ENCODE measurements at places on chromosomes 11 and 22.

DNA sequence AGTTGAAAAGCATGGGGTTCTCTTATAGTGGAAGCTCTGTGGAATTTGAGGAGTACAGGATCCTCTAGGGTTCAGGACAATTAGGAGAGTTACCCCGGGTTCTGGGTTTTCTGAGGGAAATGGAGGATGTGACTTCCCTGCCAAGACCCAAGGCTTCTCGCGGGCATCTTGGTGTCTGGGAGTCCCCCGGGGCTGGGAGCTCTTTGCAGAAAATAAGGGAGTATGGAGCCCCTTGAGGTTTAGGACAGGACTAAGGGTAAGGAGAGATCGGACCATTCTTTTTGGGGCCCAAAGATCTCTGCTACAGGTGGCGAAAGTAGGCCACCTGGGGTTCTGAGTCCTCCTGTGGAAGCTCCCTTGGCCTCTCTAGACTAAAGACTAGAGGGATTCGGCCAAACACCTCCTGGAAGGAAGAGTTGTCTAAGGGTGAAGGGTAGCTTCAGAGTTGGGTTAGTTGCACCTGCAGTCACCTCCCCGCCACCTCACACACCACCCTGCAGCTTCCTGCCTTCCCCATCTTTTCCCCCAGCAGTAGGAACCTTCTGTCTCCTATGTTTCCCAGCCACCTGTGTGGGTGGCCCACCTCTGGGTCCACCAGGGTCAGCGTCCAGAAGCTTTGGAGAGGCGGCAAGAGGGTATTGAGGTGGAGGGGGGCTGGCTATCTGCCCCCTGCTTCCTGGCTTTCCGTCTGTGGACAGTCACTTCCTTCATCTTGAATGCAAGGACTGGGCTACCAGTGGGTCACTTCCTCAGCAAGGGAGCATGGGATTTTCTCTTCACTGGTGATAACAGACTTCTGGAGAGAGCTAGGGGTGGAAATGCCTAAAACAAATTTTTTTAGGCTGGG is 908 bp downstream of the LIMK2 start:
- no peak for DNase-seq

- DNase-seq: no peak
These were observed 5.7 kb downstream of the FTH1 start for GRCh38 chr11:61961570-61962212.

GRCh38 chr11:121550247-121551030 is 97.7 kb upstream of the SORL1-AS1 start:
- no peak for DNase-seq

DNA sequence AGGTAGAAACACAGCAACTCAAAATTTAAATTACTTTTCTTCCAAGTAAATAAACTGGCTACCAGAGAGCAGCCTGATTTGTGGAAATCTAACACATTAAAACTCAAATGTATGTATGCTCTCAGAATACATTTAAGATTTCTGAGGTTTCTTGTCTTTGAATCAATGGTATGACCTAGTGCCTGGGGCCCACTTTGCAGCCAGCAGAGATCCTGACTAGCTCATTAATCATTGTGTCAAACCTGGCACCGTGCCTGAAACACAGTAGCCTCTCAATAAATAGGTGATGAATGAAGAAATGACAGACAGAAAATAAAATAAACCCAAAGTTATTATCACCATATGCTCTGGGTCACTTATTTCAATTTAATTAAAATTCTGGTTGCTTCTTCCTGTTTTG is 176.2 kb upstream of the FAT3 start:
- DNase-seq: no peak

- no peak for DNase-seq
These were observed 5.1 kb upstream of the KRTAP5-9 start for GRCh38 chr11:71542879-71543777.

- DNase-seq: no peak
These were observed 46.6 kb downstream of the GGTLC2 start for GRCh38 chr22:22691055-22691454.

GRCh38 chr22:37822079-37822833 is 926 bp upstream of the GALR3 start:
- DNase-seq: no peak

- DNase-seq: no peak
These were observed 2.7 kb upstream of the NEAT1 start for GRCh38 chr11:65419772-65420481.

- no peak for DNase-seq
These were observed 678.6 kb upstream of the ANO5 start for GRCh38 chr11:21514316-21514715.

DNA sequence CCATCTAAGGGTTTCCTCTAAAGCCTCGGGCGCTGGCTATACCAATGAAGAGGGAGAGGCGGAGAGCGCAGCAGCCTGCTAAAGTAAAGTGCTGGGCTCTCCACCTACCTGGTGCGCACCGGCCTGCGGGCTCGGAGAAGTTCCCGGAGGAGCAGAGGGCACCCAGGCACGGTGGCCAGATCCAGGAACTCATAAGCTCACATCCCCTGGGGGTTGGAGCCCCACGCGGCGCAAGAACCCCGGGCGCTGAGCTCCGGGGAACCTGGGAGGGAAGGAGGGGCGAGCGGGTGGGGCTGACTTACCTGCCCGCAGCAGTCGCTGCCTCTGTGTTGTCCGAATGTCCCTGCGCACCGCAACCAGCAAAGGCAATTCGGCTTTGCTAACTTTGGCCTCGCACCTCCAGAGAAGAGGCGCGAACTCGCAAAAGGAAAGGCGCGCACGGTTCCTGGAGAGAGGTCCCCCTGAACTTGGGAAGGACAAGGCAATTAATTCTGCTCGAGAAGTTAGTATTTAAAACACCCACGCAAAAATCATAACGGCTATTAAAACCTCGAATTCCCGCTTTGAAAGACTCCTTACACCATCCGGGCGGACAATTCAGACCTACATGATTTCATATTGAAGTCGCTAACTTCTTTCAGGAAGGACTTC is 127.6 kb upstream of the C11orf58 start:
- no peak for DNase-seq

DNA sequence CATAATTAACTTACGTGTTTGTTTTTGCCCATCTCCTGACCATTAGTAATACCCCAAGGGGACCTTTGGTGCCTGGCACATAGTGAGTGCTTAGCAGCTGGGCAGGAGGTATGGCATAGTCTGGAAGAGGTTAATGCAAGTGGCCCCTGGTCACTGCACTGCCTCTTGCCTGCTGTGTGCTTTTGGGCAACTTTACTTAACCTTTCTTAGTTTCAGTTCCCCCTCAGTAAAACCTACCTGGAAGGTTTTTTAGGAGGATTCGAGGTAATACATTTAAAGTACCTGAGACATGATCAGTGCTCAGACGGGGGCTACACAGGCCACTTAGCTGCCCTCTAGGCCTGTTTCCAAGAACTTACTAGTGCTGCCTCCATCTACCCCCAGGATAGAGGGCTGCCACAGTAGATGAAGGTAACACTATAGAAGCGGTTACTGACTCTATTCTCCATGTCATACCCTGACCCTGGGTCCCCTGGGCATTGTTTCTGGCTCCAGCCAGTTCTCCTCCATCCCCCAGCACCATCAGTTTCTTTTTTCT is 3.3 kb downstream of the POLD4 start:
- DNase-seq: no peak

DNA sequence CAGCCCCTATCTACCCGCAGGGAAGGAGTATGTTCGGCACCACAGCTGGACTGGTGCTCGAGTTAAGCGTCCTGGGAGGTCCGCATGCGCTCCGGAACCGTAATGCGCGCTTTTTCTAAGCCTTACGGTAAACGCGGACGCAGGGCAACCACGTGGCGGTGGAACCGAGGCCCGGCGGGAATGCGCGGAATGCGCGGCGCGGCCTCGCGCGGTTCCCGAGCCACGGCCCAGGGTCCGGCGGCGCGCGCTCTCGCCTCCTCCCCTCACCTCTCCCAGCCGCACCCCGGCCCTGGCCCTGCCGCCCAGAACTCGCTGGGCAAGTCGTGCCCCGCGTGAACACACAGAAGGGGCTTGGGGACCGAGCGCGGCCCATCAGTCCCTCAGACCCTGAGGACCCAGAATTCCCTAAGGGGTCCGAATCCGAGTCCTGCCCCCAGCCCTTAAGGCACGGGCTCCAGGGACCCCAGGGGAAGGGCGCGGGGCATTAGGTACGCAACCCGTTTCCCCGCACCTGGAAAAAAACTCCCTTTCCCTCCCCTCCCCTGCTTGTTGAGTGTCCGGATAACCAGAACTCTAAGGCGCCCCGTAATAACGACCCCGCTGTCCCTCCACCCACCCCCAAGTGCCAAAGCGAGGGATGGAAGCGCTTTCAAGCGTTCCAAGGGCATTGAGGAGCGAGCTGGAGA is 4.3 kb upstream of the CCND1 start:
- DNase-seq: no peak

DNA sequence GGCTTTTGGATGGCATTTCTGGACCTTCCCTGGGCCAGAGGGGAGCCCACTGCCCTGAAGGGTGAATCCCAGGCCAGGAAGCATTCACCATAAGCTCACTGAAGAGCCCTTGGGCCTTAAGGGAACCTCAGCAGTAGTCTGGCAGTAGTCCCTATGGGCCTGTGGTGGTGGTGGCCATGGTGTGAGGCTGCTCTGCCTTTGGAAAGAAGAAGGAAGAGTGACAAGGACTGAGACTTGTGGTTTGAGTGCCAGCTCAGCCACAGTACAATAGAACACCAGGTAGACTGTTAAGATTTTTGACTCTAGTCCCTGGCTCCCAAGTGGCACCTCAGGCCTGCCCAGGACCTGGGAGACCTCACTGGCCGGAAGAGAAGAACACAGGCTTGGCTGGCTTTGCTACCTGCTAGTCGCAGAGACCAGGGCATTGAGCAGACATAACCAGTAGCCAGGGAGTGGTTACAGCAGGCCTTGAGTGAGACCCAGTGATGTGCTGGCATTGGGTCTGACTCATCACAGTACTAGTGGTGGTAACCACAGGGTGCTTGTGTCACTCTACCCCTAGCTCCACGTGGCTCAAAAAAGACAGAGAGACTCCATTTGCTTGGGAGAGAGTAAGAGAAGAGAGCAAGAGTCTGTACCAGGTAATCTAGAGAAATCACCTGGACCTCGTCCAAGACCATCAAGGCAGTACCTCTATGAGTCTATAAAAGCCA is 259.8 kb upstream of the BLID start:
- no peak for DNase-seq

GRCh38 chr11:133552938-133553337 is 20.6 kb upstream of the OPCML start:
- DNase-seq: no peak

DNA sequence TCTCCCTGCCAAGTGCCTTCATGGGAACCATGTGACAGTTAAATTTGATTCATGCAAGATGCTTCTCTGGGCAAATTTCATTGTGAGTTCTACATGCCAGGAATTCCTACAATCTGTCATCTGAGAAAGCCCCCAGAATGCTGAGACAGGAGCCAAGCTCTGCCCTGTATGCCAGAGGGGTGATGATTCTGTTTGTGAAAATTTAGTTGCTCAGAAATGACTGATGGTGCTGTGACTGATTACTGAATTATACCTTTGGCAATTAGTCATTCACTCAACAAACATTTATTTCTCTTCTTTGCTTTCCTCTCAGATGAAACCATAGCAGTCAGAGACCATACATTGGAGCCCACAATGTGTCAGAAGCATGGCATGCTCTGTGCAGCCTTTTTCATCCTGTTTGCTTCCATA is 69.0 kb upstream of the ZBED5 start:
- no peak for DNase-seq

GRCh38 chr11:77115181-77115611 is 12.6 kb downstream of the OMP start:
- DNase-seq: no peak

GRCh38 chr22:50046481-50047245 is 11.4 kb downstream of the TTLL8 start:
- DNase-seq: no peak

DNA sequence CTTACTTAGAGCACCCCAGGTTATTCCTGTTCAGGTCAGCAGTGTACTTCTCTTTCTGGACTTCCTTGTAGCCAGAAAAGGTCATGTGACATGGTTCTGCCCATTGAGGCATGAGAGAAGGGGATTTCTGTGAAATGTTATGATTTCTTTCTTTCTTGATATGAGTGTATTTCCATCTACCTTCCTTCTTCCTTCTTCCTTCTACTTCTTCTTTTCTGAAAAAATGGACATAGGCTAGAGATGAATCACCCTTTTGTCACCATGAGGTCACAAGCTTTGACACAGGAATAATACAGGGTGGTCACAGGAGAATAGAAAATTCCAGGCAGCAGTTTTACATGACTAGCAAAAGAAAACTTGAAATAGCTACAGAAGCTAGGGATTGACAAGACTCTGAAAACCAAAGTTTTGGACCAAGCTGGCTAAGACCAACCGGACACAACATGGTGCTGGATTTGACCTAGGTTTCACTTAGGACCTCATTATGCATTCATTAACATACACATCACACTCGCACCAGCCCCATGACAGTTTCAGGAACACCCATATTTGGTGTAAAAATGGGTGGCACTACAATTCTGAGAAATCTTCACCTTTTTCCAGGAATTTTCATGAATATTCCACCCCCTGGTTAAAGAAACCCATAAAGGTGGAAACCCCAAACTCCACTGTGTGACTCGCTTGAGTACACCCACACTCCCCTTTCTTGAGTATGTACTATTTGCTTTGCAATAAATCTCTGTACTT is 21.2 kb upstream of the MAP6 start:
- no peak for DNase-seq

DNA sequence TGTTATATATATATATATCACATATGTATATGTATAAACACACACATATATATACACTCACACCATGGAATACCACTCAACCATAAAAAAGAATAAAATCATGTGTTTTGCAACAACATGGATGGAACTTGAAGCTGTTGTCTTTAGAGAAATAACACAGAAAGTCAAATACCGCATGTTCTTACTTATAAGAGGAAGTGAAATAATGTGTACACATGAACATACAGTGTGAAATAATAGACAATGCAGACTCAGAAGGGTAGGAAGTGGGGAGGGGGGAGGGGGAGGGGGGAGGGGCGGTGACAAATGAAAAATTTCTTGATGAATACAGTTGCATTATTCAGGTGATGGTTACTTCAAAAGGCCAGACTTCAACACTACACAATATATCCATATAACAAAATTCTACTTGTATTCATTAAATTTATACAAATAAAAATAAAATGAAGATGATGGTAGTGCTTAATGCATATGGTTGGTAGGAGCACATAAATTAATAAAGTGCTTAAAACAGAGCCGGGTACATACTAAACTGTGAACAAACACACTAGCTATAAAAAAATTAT is 5.8 kb upstream of the OR5B2 start:
- no peak for DNase-seq

DNA sequence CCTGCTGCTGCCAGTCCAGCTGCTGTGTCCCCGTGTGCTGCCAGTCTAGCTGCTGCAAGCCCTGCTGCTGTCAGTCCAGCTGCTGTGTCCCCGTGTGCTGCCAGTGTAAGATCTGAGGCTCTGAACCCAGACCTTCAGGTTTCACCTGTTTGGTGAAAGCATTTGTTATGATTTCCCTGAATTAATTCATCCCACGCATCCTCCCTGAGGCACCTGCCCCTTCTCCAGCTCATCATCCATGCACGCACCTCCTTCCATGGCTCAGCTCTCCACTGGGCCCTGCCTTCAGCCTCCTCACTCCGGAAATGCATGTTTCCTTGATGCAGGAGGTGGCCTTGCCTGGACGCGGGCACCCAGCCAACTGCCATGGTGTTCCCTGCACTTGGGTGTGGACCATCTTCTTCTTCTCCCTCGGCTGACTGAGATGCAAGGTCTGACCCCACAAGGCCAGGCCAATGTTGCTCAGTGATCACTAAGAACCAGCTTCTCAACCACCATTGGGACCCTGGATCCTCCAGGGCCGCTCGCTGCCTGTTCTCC is 788 bp downstream of the KRTAP5-10 start:
- no peak for DNase-seq

GRCh38 chr22:17496841-17497240 is 66.5 kb upstream of the SLC25A18 start:
- no peak for DNase-seq
